ENCODE measurements at places on chromosomes 11 and 22.

DNA sequence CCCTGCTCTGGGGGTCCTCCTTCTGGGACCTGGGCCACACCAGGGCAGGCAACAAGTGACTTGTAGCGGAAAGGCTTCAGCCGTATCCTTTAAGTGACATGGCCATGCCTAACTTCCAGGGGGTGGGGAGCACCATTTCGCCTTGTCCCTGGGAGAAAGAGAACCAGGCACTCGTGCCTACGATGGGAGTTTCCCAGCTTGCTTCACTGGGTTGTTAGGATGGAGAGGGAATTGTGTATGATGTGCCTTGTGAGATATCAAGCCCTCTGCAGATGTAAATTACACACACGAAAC is 151.4 kb downstream of the CACNA1I start:
- no peak for DNase-seq

DNA sequence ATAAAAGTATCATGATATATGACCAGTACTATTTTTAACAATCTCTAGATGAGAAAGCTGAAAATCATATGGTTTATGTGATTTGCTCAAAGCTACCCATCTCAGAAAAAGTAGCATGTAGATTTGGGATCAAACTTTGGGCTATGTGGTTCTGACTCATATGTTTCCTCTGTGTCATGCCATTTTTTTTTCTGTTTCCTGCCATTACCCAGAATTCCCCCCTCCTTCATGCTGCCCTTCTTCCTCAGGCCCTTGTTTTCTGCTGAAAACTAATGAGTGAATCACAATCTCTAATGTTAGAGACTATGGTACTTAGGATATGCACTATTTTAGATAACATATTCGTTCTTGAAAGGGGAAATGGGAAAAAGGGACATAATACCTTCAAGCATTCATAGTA is 80.7 kb downstream of the JRKL start:
- DNase-seq = no peak

GRCh38 chr22:17087498-17088131 is 2.8 kb downstream of the IL17RA start:
- no peak for DNase-seq

DNA sequence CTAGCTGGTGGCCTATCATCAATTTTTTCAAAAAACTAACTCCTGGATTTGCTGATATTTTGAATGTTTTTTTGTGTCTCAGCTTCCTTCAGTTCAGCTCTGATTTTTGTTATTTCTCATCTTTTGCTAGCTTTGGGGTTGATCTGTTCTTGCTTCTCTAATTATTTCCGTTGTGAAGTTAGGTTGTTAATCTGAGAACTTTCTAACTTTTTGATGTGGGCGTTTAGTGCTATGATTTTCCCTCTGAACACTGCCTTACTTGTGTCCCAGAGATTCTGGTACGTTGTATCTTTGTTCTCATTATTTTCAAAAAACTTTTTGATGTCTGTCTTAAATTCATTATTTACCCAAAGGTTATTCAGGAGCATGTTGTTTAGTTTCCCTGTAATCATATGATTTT is 19.1 kb downstream of the NARS2 start:
- DNase-seq = no peak

- DNase-seq = no peak
These were observed 33.5 kb downstream of the ETS1 start for GRCh38 chr11:128553662-128554362.

DNA sequence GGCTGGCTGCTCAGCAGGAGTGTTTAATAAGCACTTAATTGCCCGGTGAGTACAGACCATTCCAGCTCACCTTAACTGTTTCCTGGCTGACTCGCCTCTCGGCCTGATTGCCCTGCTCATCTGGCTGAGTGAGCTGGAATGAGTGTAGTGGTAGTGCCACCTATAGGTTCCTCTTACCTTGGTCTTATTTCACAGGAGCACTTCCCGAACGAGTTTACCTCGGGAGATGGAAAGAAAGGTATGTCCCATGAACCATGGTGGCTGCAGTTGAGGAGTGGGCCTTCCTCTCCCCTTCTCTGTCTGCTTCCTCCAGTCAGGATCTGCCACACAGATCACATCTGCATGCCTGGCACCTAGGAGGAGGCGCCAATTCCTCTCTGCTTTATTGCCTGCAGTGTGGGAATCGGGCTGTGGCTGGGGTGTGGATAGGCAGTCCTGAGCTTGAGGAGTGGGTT is 26.7 kb downstream of the UPB1 start:
- DNase-seq = no peak

GRCh38 chr11:76626266-76626665 is 44.3 kb downstream of the LRRC32 start:
- DNase-seq = no peak

- DNase-seq = no peak
These were observed 2.1 kb downstream of the KLHL35 start for GRCh38 chr11:75430714-75431532.

Measured in esophagus squamous epithelium (tissue), 5 donors.